ENCODE measurements at places on chromosomes 12 and 14.

DNA sequence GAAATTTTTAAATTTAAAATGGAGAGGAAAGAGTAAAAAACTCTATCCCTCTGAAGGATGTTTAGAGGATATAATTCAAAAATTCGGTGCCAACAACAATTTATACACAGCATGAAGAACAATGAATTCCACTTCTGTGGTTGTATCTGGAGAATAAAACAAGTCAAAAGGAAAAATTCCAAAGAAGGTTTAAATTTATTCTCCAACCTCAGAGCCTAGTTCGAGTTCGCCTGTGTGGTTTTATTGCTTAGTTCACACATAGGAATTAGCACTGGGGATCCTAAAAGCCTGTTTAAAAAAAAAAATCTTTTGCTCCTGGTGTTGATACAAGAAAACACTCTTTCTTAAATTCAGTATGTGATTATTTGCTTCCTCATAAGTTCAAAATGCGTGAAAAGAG is 79.2 kb downstream of the LLPH start:
- no peak for DNase-seq

DNA sequence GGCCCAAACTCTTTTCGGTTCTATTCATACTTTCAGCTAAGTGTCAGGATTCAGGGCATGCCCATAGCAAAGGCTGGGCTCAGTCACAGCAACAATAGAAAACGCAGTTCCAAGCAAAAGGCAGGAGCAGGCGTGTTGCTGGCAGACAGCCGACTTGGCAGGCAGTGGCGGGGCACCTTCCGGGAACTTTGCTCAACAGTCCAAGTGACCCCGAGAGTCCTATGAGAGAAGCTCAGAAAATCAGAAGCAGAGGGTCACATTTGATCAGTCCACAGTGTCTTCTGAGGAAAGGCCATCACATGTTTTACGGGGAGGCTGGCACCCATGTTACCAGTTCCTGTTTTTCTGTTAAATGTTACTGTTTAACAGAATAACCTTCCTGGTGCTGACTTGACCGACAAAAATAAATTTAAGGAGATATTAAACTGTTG is 115.0 kb downstream of the DACT1 start:
- no peak for DNase-seq

DNA sequence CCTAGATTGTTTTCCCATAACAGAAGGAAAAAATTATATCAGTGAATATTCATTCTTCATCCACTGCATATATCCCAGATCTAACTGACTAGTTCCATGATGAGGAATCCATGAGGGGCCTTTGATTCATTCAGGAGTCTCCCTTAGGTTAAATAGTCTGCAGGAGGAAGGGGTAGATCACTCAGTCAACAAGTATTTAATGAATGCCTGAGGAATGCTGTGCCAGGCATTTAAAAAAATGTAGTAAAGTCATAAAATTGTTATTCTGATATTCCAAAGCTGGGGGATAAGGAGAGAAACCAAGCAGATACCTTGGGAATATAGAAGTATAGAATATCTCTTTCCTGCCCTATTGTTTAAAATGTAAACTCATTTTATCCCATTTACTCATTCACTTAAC is 216.2 kb upstream of the CAND1 start:
- no peak for DNase-seq

- no peak for DNase-seq
Measured at GRCh38 chr14:100770605-100771120, 44.0 kb downstream of the DLK1 start.

DNA sequence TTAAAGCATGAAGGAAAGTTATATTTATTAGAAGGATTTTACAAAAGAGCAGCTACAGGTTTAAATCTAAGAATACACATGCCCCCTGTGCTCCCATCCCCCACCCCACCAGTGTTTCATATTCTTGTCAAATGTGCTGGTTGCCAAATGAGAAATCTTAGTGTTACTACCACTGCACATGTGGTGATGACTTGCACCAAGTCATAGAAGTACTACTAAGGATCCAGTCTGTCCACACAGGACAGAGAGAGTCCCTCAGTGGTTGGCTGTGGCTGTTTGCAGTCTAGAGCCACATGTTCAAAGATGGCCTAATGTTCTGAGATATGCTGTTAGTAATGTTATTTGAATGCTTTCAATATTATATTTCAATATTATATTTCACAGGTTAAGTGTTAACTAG is 268.8 kb downstream of the ADAMTS20 start:
- DNase-seq = no peak

- no peak for DNase-seq
Measured at GRCh38 chr14:94572637-94573303, 8.5 kb upstream of the SERPINA5 start.

DNA sequence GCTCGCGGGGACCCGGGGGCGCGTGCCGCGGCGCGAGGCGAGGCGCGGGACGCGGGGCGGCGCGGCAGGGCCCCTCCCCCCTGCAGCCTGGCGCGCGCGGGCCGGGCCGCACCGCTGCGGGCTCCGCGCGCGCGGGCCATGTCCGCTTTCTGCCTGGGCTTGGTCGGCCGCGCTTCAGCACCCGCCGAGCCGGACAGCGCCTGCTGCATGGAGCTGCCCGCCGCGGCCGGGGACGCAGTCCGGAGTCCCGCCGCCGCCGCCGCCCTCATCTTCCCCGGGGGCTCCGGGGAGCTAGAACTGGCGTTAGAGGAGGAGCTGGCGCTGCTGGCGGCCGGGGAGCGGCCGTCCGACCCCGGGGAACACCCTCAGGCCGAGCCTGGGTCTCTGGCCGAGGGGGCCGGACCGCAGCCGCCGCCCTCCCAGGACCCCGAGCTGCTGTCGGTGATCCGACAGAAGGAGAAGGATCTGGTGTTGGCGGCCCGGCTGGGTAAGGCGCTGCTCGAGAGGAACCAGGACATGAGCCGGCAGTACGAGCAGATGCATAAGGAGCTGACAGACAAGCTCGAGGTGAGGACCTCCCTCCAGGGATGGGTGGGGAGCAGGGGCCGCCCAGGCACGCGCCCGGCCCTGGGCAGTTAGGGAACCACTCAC is 820 bp downstream of the BICDL1 start:
- DNase-seq = no peak

DNA sequence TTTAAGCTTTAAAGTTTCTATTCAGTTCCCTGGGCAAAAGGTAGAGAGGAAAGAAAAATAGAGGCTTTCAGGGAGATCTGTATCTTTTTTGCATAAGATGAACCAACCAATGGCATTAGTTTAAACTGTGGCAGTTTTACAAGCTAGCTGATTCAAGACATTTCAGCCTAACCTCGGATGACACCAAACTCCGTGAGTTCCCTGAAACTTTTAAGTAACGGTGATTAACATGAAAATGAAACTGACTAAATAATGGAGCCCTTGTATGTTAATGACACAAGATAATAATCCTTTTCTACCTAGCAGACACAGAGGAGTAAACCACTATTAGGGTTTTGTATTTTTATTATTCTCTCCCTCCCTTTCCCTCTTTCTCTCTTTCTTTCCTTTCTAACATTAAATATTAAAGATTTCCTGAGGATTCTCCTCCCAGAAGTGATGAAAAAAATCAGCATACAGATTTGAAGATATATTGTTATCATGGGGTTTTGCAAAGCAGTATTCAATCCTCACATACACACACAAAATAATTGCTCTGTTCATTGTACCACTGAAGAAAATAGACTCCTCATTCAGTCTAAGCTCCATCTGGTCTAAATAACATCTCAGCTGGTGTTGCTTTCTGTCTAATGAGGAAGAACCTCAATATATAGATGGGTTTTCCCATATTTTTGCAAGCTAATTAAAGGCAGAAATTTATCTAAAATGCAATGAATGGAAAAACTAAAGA is 483.8 kb downstream of the NOVA1 start:
- no peak for DNase-seq

- no peak for DNase-seq
Measured at GRCh38 chr12:79690142-79690637, 574 bp downstream of the PAWR start.

DNA sequence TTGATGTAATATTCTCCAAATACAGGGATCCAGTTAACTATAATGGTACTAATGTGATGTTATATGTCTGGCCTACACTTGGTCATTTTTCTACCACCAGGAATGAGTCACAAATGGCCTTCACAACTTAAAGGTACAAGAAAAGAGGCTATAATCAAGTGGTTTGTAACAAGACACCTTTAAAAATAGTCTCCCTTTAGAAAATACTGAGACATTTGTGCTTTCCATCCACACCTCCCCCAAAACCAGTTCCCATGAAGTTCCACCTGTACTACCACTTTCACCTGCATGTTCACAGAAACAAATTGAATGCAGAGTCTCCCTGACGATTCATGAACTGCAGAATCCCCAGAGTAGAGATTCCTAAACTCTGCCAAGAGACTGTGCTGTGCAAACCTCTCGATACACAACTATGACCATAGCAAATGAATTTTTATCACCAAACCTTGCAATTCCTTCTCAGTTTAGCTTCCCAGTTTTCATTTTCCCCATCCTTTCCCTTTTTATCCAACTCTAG is 6.0 kb downstream of the BTG1 start:
- DNase-seq = no peak

- DNase-seq = no peak
Measured at GRCh38 chr14:79493081-79493645, 718.1 kb downstream of the DIO2 start.

DNA sequence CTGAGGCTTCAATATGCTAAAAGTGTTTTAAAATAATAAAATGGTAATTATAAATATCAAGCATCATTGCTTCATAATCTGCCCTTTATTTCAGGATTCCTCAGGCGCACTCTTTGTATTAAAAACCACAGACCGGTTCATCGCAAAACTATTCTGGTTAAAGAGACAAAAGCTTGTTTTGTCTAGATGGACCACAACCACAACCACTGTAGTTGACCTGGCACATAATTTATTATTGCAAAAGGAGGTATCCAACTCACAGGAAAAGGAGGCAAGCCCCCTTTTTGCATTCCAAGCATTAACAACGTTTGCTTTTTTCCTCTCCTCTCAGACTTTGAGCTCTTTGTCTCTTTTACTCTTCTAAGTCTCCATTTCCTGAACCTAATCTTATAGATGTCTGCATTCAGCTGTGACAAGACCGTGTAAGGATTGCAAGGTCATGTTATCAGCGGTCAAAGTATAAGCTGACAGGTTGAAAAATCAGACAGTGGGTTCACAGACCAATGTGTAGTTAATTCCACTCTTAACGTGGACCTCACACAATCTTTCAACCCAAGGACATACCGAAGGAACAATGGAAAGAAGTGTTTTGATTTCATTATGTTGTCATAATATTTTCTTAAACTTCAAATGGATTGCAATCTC is 1057.6 kb downstream of the GALC start:
- DNase-seq = no peak

DNA sequence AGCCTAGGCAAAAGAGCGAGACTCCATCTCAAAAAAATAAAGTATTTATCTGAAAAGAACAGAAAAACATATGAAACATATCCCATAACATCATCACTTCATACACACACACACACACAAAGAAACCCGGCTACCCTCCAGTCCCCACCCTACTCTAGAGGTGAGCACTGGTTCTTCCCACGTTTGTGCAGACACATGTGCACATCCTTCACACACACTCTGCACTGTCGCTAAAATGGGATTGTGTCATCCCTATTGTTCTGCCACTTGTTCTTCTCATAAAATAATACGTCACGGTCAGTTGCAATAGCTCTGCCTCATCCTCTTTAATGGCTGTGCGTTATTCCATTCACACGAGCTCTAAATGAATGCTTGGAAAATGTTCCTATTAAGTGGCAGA is 85.9 kb upstream of the ANO2 start:
- no peak for DNase-seq

DNA sequence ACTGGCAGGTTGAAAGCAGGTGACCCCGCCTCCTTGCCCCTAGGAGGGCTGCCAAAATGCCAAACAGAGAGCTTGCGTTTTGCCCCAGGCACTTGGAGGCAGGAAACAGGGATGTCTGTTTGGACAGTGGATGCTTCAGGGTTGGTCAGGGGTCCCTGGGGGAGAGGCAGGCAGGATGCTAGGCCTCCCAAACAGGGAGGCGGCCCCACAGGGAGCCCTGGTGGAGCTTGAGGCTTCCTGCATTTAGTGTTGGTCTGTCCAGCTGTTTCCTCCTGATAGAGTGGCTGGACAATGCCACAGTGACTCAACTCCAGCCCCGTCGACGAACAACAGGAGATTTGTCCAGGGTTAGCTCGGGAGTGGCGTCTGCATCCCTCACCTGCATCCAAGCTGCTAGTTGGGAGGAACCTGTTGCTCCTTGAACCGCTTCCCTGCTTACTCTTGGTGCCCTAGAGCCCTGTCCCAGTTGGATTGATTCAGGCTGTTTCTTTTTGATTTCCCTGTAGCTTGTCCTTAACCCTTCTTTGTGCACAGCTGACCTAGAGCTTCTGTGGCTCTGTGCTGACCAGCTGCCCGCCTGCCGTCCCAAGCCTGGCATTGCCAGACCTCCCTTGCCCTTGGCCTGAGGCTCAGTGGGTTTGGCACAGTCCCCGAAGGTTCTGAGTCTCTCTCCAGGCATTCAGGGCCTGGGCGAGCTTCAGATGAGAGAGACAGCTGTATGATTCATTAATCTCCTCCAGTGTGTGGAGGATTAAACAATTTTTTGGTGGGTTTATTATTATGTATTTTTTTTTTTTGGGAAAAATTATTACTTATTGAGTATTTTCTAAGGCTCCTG is 45.9 kb downstream of the TSPAN9 start:
- DNase-seq = no peak

DNA sequence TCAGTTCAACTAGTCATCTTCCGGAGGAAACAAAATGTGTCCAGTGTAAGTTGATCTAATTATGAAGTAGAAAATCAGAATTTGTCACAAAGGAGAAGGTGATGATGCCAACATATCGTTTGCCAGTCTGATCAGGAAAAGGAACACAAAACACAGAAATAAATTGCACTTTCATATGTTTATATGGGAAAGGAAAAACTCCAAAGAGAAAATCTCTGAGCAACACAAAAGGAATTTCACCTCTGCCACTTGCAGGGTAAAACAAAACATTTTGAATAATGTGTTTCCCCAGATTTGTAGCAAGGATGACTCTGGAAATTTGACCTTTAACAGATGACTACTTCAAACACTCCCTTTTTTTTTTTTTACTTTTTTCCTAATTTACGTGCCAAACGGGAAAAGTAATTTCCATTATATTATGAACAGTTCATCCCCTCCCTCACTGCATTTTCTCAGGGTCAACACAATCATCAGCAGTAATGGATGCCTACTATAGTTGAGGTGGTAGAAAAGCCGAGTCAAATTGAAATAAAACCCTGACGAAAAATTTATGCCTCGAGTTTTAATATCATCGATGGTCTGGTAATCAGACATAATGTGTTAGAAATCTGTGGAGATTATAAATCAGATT is 25.6 kb downstream of the MGAT4C start:
- no peak for DNase-seq

GRCh38 chr12:29844667-29845066 is 60.9 kb upstream of the TMTC1 start:
- DNase-seq = no peak

GRCh38 chr12:91766454-91766853 is 379.2 kb downstream of the BTG1 start:
- no peak for DNase-seq

GRCh38 chr14:60396718-60397343 is 89.0 kb downstream of the C14orf39 start:
- no peak for DNase-seq

DNA sequence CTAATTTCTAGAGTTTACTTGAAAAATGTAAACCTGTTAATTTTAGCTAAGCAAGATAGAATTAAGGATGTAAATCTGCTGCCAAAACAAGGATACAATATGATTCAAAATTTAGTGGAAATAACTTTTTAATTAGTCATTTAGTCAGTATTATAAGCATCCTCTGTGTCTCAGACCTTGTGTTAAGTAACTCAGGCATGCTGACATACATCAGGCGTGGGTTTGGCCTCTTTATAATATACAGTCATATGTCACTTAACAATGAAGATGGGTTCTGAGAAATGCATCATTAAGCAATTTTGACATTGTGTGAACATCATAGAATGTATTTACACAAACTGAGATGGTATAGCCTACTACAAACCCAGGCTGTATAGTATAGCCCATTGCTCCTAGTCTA is 386.9 kb downstream of the ZFP36L1 start:
- DNase-seq = no peak

Data from AG04449 (cell line).